HL-60 (cell line): ENCODE measurements at places on chromosomes 2 and 18.

GRCh38 chr2:113120861-113121260 is 6.5 kb upstream of the IL1RN start:
- DNase-seq: no peak

DNA sequence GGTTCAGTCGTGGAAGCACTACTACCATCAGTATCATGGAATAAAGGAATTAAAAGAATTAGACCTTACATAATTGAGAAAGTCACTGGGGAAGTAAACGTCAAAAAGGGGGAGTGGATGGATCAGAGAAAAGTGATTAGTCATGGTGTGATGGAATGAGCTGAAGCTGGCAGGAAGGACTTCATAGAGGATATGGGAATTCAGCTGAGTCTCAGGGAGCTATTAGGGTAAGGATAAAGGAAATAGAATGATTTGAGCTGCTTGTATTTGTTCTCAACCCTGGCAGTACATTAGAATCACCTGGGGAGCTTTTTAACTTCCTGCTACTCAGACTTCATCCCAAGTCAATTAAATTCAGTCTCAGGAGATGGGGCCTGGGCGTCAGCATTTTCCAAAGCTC is 53.4 kb upstream of the SETBP1 start:
- no peak for DNase-seq

- DNase-seq: no peak
Measured at GRCh38 chr2:105290981-105291660, 38.4 kb downstream of the TGFBRAP1 start.

DNA sequence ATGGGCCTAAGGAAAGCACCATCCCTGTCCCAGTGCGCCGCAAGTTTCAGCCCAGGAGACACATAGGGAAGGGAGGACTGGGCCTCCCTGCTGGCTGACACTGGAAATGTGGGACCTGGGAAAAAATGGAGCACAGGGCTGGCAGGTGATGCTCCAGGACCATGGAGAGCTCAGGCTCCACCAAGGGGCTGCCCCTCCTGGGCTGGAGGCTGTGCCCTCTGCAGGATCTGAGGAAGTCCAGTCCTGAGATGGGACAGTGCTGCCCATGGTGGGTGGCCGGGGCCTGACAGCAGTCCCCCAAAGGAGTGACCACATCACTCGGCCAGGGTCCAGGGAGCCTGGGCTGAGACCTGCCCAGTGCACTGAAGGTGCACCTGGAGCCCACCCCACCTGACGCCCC is 108.6 kb upstream of the TEKT4 start:
- no peak for DNase-seq

- DNase-seq: no peak
Measured at GRCh38 chr2:237886685-237887481, 27.5 kb downstream of the RAMP1 start.

DNA sequence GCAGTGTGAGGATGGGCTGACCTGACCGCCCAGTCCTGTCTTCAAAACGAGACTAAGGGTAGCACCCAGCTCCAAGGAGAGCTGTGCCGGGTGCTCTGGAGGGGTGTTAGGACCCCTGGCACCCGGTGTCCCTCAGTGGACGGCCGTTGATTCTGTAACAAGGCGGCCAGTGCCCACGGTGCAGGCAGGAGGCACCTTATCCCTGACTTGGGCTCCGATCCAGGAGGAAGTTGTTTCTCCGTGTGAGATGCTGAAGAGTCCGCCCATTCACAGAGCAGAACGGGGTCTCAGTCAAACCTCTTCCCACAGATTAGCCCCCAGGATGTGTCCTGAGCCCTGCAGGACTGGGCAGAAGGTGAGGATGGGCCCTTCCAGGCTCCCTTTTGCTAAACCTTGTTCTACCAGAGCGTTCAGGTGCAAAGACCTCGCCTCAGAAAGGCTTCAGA is 123.0 kb downstream of the NFATC1 start:
- no peak for DNase-seq

GRCh38 chr2:65153515-65153914 is 23.6 kb upstream of the RAB1A start:
- DNase-seq: no peak

GRCh38 chr2:127778850-127779249 is 32.1 kb downstream of the WDR33 start:
- no peak for DNase-seq

GRCh38 chr18:46567196-46567595 is 89.8 kb downstream of the LOXHD1 start:
- no peak for DNase-seq

GRCh38 chr18:23662309-23663263 is at the start of gene ANKRD29:
ANKRD29 (minus strand) TSS chr18:23662911; CDS start chr18:23662730, 181 bp downstream.
- peak; percentile 30 for DNase-seq

GRCh38 chr2:111919794-111920608 is 21.6 kb downstream of the MERTK start:
- DNase-seq: no peak

GRCh38 chr2:98709535-98709934 is 21.4 kb downstream of the MGAT4A start:
- DNase-seq: no peak

GRCh38 chr2:236956031-236956618 is 129.6 kb upstream of the COPS8 start:
- no peak for DNase-seq

DNA sequence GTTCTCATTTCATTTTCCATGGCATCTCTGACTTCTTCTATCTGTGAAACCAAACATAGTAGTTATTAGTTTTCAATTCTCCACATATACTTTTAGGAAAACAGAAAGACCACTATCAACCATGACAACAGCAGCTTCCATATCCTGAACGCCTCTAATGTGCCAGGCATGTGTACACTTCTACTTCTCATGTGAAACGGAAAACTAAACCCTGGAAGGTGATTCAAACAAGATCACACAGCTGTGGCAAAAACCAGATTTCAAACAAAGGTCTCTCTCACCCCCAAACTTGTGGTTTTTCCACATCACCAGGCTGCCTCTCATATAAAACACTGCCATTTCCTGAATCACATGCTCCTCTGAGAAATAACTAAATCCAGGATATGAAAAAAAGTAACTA is 41.8 kb downstream of the PTCD3 start:
- DNase-seq: no peak

- no peak for DNase-seq
Measured at GRCh38 chr2:217249121-217250012, 389.5 kb upstream of the TNP1 start.

DNA sequence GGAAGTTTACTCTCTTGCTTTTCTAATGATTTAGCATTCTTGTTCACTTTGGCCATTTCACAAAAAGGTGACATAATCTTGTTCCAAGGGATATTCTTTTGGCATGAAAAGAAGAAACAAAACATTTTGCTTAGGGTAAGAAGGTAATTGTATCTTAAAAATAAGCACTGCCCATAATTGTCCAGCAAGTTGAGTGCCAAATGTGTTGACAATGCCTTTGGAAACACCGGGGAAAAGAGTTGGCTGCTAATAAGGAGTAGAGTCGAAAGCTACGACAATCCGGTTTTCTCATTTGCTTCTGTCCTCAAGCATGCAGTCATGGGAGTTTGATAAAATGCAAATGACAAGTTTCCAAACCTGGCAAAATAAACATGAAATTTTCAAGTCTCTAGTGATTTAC is 27.3 kb downstream of the ITGAV start:
- DNase-seq: no peak

DNA sequence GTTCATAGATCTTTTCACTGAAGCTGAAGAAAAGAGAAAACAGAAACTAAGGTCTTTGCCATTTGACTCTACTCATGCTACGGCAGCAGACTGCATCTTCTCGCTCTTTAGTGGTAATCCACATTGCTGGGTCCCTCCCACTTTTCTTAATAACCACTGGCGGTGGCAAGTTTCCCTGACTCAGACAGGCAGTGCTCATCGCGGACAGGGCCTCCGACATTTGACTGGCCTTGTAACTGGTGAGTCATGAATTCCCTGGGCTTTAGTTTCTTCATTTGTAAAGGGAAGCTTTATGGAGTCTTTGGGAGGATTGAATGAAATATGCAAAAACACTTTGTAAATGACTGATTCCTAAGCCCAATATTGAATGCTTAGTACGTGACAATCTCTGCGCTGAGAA is 238.2 kb upstream of the RBBP8 start:
- no peak for DNase-seq

- DNase-seq: no peak
Measured at GRCh38 chr2:197236816-197237215, 73.8 kb downstream of the ANKRD44 start.

DNA sequence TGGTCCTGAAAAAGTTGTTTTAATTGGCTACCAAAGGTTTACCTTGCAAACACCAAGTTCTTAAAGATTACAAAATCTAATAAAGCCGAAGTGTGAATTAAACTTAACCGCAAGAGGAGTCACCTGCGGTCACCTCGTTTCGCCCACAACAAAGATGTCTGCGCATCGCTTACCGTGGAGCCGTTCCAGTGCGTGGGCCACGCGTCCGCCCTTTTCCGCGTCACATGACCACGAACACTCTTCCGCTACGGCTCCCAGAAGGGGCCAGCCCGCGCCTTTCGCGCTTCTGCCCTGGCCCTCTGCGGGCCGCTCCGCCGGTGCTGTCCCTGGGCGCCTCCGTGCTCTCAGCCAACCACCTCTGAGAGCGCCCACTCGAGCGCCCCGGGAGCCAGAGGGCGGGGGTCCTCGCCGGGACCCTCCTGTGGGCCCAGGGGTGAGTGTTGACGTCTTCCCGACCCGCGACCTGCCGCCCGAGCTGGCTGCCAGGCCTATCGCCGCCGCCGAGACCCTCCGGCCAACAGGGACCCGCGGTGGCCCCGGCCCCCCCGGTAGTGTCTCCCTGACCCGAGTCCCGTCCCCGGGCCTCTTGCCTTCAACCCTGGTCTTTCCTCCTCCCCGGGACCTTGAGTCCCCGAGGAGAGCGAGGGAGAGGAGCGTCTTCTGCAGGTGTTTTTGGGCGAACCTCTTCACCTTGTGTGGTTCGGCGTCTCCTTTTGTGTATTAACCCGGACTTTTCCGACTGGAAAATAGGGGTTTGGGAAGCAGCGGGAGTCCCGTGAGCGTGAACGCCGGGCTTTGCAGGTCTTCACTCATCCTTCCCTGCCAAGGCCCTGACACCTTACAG is at the start of gene MFF:
MFF (plus strand) TSS at position 257 of the 844 bp plus-strand sequence. CDS start 5,415 bp downstream, outside the sequence.
- peak; percentile 94 for DNase-seq

- no peak for DNase-seq
Measured at GRCh38 chr2:43609290-43609918, 13.6 kb upstream of the THADA start.

DNA sequence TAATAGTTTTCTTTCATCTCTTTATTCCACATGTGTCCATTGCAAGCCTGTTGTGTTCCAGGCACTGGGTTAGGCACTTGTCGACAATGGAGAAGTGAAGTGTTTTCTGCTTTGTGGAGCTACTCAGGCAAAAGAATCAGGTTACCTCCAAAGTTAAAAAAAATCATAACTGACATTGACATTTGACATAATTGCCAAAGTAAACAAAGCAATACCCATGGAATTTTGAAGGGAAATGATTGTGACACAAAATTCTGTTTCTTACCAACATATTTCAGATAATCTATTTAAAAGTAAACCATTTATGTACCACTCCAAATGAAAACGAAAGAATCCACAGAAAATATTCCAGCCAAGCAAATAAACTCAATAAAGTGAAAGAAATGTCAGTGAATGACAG is 6.4 kb upstream of the TGFA start:
- DNase-seq: no peak

- DNase-seq: no peak
Measured at GRCh38 chr2:41495050-41495449, 552.8 kb upstream of the PKDCC start.

DNA sequence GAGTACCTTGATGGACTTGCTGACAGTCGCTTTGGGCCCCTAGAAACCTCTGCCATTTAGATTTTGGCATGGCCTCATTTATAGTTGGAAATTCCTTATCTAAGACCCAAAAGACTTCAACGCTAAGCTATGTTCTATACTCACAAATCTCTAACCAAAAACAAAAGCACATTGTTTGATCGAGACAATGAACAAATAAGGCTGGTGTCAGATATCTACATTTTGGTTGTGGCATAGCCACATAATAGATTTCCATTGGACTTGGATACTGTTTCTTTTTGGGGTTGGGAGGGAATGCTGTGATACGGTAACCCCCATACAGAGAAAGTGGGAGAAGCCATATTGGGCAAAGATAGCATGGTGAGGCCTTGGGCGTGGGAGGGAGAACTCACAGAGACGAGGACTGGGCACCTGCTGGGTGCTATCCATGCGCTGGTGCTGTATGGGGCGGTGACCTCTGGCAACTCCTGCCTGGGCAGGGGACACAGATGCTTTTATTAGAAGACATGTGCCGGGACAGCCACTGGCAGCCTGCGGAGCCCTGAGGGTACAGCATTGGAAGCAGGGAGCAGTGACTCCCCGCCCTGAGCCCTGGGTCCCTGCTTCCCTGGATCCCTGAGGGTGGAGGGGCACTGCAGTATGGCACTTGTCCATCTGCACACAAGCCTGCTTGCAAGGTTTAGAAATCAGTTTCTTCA is 97.1 kb downstream of the ASAP2 start:
- no peak for DNase-seq
